ENCODE measurements at places on chromosomes 7 and 10.

DNA sequence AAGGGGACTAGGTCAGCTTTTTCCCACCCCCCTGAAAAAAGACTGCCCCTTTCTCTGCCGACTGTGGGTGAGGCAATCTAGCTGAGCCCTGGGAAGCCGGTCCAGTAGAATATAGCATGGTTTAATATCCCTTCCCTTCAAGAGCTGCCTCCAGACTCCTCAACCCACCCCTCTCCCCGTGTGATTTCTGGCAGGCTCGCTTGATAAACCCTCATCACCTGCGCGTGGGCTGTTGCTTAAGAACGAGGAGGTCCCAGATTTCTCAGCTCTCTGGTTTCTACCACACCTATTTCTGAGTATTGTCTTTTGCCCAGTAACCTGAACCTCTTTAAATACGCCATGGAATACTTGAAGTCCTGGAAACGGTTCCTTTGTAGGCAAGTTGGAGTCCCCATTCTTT is 2.0 kb upstream of the LRRC4 start:
- DNase-seq: no peak

DNA sequence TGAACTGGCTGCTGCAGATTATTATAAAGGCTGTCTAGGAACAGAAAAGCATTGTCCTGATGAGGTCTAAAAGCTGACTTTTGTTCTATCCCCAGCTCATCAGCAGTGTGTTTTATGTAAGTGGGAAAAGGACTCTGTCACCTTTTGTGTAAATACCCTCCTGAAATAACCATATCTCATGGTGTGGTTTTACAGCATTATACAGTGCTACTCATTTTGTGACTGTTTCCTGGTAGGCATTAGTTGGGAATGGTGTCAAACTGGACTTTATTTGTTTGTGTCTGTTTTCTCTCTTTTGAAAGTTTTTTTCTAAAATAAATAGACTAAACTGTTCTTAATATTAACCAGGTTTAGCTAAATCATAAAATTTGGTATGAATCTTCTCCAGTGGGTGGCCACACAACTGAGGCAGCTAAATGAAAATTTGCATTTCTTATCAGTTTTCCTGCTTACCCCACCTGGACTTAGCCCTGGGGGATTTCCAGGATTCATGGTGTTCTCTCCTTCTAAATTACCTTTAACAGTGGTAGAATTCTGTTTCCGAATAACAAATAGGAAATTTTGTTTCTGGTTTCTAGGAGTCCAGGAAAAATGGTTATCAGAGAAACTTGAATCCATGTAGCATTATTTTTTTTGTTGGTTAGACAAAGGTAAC is 140.9 kb downstream of the LHFPL3 start:
- DNase-seq: no peak

DNA sequence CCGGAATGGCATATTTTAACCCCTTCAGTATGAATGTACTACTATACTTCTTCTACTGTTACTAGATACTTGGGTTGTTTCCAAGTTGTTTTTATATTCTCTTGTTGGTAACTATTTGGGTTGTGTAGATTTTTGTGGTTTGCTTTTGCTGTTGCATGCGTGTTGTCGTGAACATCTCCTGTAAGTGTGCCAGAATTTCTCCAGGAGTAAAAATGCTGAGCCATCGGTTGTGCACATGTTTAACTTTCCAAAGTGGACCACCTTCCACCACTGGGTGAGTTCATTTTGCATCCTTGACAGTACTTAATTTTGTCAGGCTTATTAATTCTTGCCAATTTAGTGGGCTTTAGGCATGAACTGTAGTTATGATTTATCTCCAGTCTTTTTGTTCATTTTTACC is 47.9 kb downstream of the CSGALNACT2 start:
- DNase-seq: no peak

DNA sequence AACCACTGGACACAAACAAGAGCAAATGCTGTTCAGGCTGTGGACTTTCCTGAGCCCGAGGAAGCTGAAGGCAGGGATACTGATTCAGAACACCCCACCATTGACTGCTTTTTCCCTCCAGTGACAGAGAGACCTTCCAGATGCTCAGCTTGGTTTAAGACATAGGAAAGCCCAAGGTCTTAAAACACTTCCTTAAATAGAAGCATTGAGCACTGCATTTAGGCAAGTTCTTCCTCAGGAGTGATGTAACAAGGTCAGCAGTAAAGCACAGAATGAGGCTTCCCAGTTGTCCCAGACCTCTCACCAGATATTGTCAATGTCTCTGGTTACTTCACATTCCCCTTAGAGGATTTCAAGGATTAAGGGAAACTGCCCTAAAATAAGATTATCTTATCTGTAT is 19.6 kb upstream of the CDCA7L start:
- no peak for DNase-seq

GRCh38 chr10:110410329-110411046 is 87.2 kb upstream of the DUSP5 start:
- no peak for DNase-seq

GRCh38 chr7:1884583-1885350 is 214.7 kb downstream of the ELFN1 start:
- DNase-seq: no peak

DNA sequence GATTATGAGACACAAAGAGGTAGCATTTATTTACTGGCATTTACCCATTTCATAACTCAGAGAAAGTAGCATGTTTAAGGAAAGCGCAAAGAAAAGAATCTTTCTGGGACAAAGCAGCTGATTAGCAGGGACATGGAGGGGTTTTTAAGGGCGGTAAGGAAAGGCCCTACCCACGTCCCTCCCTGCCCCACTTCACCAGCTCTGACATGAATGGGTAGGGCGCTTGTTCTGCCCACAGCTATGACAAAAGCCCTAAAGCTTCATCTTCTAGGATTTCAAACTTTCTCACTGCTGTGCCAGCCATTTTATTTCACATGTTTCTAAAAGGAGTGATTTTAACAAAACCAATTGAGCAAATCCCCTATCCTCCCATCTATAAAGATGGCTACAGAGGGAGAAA is 406.9 kb upstream of the KLF6 start:
- no peak for DNase-seq

- no peak for DNase-seq
These were observed 6.1 kb downstream of the GSTO1 start for GRCh38 chr10:104260775-104261115.

GRCh38 chr10:105967256-105967655 is 1197.2 kb downstream of the SORCS1 start:
- no peak for DNase-seq

Measured in activated T-helper 1 cell treated with anti-CD3 and anti-CD28 coated beads, Interleukin-2, amount 50 U/mL, for 16 hours (primary cell).